ENCODE measurements at places on chromosomes 11 and 22.

DNA sequence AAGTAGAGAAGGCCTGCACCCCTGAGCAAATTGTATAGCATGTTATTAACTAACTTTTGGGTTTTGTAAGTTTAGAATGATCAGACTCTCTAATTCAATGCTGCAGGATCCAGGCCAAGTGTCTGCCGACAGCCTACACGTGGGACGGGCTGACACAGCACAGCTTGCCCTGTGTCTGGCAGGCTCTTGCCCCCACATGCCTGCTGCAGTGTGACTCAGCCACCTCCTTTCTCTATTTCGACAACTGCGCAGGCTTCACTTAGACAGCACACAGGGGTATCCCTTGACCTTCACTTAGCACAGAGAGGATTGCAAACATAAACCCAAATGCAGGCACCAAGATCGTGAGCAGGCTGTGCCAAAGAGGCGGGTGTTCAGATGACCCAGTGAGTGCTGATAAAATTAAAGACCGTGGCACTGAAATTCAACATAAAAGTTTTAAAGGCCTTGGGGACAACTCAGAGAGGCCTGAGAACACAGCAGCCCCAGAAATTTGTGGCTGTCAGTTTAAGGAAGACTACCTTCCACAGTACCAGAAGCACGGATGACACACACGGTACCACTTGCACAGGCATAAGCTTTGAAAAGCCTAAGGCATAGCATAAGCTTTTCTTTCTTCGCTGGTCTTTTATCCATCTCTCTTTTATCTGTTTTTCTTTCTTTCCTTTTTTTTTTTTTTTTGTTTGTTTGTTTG is 37.8 kb downstream of the SCN3B start:
- DNase-seq, result peak; percentile 67
- H3K27ac ChIP-seq, result peak overlapping the region; percentile 65
- H3K4me3 ChIP-seq, result no peak overlapping the region
- no peaks in the 10 kb centered on the region for H3K27me3 ChIP-seq

DNA sequence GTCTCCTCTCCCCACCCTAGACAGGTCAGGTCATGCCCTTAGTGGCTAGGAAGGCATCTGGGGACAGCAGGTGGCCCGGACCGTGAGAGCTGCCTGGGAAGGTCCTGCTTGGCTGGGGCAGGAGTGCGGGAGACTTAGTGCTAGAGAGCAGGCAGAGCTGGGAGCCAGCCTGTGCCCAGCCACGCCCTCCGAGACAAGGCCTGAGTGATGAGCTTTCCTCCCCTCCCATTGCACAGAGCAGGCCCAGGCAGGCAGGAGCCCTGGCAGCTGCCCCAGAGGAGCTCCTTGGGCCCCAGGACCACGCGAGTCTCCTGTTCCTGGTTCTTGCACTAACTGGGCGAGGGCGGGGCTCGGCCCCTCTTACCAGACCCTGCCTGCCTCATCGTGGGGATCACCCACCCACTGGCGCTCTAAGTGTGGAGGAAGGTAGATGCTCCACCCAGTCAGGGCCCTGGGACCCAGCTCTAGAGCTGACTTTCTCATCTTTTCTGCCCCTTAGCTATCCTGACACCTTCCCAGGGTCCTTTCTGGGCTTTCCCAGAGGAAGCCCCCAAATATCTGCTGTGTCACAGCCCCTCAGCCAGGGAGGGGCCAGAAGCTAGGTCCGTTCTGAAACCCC is 44.9 kb downstream of the MACROD1 start:
- H3K27ac ChIP-seq, result peak overlapping the region; percentile 81
- H3K4me3 ChIP-seq, result no peak overlapping the region
- H3K4me1 ChIP-seq, result peaks cover 57% of the 10 kb centered on the region
- DNase-seq, result no peak
- no peaks in the 10 kb centered on the region for H3K36me3 ChIP-seq

- no peak overlapping the region for H3K27ac ChIP-seq
- H3K36me3 ChIP-seq, result no peaks in the 10 kb centered on the region
- no peaks in the 10 kb centered on the region for H3K4me1 ChIP-seq
- H3K4me3 ChIP-seq, result no peak overlapping the region
- DNase-seq, result no peak
These were observed 10.3 kb upstream of the BIK start for GRCh38 chr22:43100225-43100624.

- no peak overlapping the region for H3K4me3 ChIP-seq
- H3K27me3 ChIP-seq, result no peaks in the 10 kb centered on the region
- no peaks in the 10 kb centered on the region for H3K4me1 ChIP-seq
- no peak for DNase-seq
These were observed 16.6 kb downstream of the CYB5R2 start for GRCh38 chr11:7656704-7657103.

DNA sequence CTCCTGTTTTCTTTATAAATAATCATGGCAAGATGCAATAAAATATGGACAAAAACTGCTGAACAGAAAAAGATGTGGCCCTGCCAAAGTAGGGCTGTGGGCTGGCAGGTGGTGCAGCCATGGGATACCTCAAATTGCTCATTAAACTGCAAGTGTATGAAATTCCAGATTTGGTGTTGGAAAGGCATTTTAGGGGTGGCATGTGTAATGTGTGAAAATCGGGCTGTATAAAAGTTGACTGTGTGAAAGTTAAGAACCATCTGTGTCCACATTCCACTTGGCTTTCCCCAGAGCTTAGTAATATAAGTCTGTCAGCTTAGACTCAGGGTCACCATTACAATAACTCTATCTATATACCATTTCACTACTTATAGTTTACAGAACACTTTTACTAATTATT is 34.8 kb upstream of the FZD4 start:
- peaks cover 44% of the 10 kb centered on the region for H3K4me1 ChIP-seq
- no peak overlapping the region for H3K27ac ChIP-seq
- H3K36me3 ChIP-seq, result no peaks in the 10 kb centered on the region
- no peak for DNase-seq
- no peaks in the 10 kb centered on the region for H3K27me3 ChIP-seq

- peaks cover 3% of the 10 kb centered on the region for H3K4me1 ChIP-seq
- H3K4me3 ChIP-seq, result peak overlapping the region; percentile 26
- no peak overlapping the region for H3K27ac ChIP-seq
- peak; percentile 85 for DNase-seq
- no peaks in the 10 kb centered on the region for H3K27me3 ChIP-seq
- H3K36me3 ChIP-seq, result no peaks in the 10 kb centered on the region
These were observed 42.4 kb downstream of the KCNJ4 start for GRCh38 chr22:38412435-38413084.

DNA sequence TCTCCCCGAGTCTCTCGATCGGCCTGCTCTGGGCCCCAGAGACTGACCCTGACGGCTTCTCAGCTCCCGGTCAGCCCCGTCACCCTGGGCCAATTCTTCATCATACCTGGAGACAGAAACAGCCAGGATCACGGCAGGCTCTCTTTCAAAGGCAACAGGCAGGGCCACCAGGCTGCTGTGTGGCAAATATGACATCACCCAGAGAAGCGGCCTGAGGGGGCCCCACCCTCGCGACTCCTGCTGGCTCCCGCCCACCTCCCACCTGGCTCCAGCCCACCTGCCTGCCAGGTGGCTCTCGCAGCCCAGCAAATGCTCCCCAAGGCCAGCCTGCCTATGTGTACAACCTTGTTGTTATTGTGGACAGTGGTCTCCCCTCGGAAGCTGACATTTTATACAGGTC is 24.9 kb upstream of the PACSIN2 start:
- H3K4me3 ChIP-seq, result no peak overlapping the region
- no peaks in the 10 kb centered on the region for H3K27me3 ChIP-seq
- DNase-seq, result no peak
- no peaks in the 10 kb centered on the region for H3K36me3 ChIP-seq
- no peaks in the 10 kb centered on the region for H3K4me1 ChIP-seq
- no peak overlapping the region for H3K27ac ChIP-seq

- H3K36me3 ChIP-seq, result peaks cover 59% of the 10 kb centered on the region
- H3K27me3 ChIP-seq, result no peaks in the 10 kb centered on the region
- H3K4me1 ChIP-seq, result no peaks in the 10 kb centered on the region
- H3K27ac ChIP-seq, result no peak overlapping the region
These were observed 16.7 kb upstream of the NAP1L4 start for GRCh38 chr11:3008746-3009336.

DNA sequence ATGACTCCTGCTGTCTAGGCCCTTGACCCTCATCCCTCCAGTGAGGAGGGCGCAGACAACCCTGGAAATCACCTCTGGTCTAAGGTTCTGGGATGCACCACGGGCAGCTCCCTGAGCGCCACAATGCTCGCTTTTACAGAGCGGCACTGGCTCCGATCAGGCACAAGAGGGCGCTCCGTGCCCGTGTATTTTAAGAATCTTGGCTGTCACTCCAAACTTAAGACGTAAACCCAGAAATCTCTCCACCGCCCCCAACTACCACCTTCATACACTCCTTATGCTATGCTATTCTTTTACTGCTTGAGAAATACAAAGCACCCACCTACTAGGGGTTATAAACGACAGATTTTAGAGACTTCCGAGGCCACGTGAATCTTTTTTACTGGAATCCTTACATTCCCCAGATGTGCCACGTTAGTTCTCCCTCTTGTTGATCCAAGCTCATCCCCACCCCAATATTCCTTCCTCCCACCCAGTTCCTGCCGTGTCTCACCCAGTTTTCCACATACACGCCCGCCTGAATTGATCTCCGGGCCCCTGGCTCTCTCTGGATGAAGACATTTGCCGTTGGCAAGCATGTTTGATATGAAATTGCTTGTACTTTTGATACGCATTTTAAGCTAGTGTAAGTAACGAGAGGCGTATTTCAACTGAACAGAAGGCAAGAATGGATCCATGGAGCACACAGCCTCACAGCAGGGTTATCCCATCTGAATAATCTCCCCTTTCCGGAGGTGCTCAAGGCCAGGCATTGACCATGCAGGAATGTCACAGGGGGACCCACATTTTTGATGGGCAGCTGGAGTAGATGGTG is 453.5 kb downstream of the OPCML start:
- H3K27me3 ChIP-seq, result no peaks in the 10 kb centered on the region
- H3K4me1 ChIP-seq, result no peaks in the 10 kb centered on the region
- no peak overlapping the region for H3K27ac ChIP-seq
- no peak overlapping the region for H3K4me3 ChIP-seq
- H3K36me3 ChIP-seq, result no peaks in the 10 kb centered on the region
- peak; percentile 70 for DNase-seq

DNA sequence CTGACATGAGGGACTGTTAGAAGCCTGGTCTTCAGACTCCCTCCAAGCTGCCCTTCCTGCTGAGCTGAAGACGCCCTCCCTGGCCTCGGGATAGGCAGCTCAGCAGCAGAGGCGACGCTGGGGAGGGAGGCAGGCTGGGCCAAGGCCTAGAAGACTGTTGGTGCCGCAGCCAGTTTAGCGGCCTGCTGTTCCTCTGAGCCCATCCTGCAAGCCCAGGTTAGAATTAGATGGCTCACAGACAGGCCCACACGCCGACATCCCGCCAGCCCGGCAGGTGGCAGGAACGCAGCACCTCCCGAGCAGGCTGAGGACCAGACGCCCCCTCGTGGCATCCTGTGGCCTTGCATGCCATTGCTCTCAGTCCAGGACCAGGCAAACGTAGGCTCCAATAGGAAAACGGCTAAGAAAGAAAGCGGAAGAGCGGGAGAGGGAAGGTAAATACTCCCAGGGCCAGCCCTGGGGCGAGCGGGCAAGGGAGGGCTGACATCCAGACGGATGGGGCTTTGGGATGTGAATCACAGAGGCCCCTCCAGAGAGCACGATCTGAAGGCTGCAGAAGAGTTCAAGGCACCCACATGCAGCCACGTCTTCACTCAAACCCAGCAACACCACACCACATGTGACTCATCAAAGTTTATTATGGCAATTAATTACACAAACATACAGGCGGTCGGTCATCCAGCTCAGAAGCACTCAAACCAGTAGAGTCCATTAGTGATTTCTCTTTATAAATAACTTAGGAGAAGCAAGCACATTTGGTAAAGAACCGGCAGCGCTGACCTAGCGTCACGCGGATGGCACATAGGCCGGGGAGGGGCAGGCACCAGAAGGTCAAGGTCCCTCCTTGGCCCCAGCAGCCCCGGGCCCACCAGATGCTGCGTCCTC is 27.6 kb downstream of the CD5 start:
- H3K4me3 ChIP-seq, result peak overlapping the region; percentile 30
- H3K4me1 ChIP-seq, result peaks cover 38% of the 10 kb centered on the region
- H3K27ac ChIP-seq, result peak overlapping the region; percentile 51
- H3K36me3 ChIP-seq, result peaks cover 23% of the 10 kb centered on the region
- H3K27me3 ChIP-seq, result no peaks in the 10 kb centered on the region

DNA sequence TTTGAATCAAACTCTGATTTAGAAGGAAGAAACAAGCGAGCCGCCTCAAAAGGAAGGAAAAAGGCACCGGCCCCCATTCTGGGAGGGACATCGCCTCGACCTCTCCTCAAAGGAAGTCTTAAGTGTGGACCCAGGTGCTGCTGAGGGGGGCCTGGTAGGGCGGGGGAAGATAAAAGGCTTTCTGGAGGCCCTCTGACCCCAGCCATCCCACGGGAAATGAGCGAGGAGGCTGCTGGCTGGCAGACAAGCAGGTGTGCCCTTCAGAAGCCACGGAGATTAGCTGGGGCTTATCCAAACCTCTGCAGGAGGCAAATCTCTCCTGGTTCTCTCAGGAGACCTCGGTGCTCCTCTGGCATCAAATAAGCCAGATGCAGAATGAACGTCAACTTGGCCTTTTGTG is 171.4 kb upstream of the BLID start:
- H3K4me1 ChIP-seq, result peaks cover 2% of the 10 kb centered on the region
- no peak overlapping the region for H3K27ac ChIP-seq
- H3K4me3 ChIP-seq, result no peak overlapping the region
- H3K36me3 ChIP-seq, result no peaks in the 10 kb centered on the region
- H3K27me3 ChIP-seq, result no peaks in the 10 kb centered on the region
- no peak for DNase-seq

DNA sequence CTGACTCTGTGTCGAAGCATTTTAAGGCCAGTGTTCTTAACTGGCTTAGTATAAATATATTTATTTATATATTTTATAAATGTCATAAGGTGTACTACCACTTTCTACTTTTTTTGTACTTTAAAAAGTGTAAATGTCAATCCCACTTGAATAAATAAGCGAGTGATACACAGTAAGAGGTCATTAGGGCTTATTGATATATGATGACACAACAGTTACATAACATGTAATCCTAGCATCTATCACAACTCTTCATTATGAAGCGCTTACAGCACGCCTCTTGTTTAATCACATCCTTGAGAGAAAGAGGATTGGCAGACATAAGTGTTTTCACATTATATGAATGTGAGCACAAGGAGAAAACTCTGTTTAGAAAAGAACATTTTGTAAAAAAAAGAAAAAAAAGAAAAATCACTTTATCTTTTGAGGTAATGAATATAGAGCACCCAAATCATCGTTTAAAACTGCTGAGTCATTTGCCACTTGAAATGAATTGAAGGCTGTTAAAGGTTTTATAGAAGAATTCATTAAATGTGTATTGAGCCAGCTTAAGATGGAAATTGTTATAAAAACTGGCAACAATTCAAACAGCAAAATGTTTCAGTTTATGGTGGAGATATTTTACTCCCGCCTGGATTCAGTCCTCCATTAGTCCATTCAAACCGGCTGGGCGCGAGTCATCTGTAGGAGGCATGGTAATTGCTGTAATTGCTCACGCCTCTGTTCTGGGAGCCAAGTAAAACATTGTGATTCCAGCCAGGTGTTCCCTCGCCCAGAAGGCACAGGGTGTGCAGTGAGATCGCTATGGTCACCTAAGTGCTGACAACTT is 627.3 kb upstream of the KIRREL3 start:
- H3K36me3 ChIP-seq, result no peaks in the 10 kb centered on the region
- no peaks in the 10 kb centered on the region for H3K4me1 ChIP-seq
- DNase-seq, result no peak
- no peak overlapping the region for H3K27ac ChIP-seq
- H3K27me3 ChIP-seq, result no peaks in the 10 kb centered on the region

- peak overlapping the region; percentile 94 for H3K27ac ChIP-seq
- no peaks in the 10 kb centered on the region for H3K27me3 ChIP-seq
- DNase-seq, result peak; percentile 10
- peaks cover 6% of the 10 kb centered on the region for H3K36me3 ChIP-seq
These were observed 327 bp upstream of the MED17 start for GRCh38 chr11:93783765-93784144.
